Placental pericyte (primary cell): ENCODE measurements at places on chromosomes 11 and 22. TPM values are rescaled to one million over a fixed set of nuclear protein-coding genes. Genes with fewer than 3 reads are reported as not detected.

The DRD4 gene
- 0.22 TPM in 1 of 2 replicates, not detected in the other for total RNA-seq

The TMPRSS6 gene
- total RNA-seq: not detected in 2 replicates

The NKAPD1 gene
- total RNA-seq: 21.9 and 24.3 TPM in 2 replicates

The OSBPL5 gene
- total RNA-seq: 30.9 and 52.1 TPM in 2 replicates

The DNAJB7 gene
- not detected in 2 replicates for total RNA-seq

The IGF2 gene
- 3.9 and 60.7 TPM in 2 replicates for total RNA-seq

The F2 gene
- total RNA-seq: not detected in 2 replicates

The MRGPRX4 gene
- not detected in 2 replicates for total RNA-seq

The TEX12 gene
- 0.22 TPM in 1 of 2 replicates, not detected in the other for total RNA-seq

The CLDN5 gene
- 0.22 and 0.29 TPM in 2 replicates for total RNA-seq

The C22orf42 gene
- not detected in 2 replicates for total RNA-seq

The MYOD1 gene
- not detected in 2 replicates for total RNA-seq
